ENCODE measurements at places on chromosomes 7 and 10.

DNA sequence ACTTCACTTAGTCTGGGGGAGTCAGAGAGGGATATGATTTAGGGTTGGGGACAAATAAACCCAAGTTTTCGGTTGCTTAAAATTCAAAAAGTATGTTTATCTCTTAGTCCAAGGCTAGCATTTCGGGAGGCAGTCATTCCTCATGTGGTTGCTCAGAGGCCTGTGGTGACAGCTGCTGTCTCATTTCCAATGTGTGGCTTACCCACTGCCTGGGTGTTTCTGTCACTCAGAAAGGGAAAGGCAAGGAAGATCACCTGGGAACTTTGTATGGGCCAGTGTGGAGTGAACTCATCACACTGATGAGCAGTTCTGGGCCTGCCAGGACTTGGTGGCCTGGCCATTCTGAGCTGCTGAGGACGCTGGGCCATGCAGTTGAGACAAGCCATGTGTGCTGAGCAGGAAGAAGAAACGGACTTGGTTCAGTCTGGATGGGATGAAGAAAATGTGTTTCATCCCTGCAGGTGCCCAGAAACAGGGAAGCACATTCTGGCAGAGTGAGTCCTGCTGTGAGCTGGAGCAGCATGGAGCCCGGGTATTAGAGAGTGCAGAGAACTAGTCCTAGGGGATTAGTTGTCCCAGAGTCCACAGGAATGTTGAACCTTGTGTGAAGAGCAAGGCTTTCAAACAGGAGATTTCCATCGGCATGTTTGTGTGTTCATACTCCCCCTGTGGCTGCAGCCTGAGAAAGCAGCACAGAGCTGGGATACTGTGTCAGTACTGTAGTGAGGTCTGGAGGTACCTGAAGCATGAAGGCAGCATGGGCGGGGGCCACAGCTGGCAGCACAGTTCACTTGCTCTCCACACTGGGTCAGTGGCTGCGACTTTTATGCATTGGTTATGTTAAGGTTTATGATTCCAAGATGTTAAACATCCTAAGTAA, 211.1 kb upstream of the IGFBP3 start:
- DNase-seq: no peak

GRCh38 chr7:43960933-43961332, 34.7 kb downstream of the UBE2D4 start:
- DNase-seq: no peak

DNA sequence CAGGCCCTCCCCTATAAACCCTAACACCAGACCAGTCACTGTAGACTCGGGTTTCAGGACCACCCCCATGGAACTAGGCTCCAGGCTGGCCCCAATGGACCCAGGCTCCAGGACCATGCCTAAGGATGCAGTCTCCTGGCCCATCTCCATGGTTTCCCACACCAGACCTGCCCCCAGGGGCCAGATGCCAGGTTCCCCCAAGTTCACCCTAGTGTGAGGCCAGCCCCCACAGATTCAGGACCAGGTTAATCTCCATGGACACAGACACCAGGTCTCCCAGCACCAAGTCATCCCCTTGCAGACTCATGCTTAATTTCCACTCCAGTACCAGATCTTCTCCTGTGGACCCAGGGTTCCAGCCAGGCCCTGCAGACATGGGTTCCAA, 103.8 kb upstream of the LANCL2 start:
- no peak for DNase-seq

DNA sequence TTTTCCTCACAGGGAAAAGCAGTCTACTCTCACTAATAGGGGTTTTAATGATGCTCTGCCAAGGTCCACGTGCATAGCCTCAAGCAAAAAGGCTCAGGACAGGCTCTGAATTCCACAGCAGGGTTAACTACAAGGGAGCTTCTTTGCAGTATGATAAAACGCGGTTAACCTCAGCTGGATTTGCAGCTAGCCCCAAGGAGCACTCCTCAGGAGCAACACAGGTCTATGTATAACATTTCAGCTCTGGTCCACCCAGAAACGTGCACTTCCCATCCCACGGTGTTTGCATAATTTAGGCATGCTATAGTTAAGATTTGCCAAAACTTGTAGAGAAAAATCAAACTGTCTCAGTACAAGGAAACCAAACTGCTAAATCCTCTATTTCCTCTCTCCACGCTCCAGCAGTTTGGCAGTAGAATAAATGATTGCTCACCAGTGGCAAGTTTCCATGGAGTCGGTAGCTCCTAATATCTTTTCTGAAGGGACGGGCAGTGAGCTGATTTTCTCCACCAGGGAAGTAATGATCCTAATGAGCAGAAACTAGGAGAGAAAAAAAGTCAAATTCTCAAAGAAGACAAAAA, 13.1 kb upstream of the ASB4 start:
- no peak for DNase-seq

GRCh38 chr10:47183704-47184041, 116.3 kb upstream of the GDF10 start:
- DNase-seq: no peak

DNA sequence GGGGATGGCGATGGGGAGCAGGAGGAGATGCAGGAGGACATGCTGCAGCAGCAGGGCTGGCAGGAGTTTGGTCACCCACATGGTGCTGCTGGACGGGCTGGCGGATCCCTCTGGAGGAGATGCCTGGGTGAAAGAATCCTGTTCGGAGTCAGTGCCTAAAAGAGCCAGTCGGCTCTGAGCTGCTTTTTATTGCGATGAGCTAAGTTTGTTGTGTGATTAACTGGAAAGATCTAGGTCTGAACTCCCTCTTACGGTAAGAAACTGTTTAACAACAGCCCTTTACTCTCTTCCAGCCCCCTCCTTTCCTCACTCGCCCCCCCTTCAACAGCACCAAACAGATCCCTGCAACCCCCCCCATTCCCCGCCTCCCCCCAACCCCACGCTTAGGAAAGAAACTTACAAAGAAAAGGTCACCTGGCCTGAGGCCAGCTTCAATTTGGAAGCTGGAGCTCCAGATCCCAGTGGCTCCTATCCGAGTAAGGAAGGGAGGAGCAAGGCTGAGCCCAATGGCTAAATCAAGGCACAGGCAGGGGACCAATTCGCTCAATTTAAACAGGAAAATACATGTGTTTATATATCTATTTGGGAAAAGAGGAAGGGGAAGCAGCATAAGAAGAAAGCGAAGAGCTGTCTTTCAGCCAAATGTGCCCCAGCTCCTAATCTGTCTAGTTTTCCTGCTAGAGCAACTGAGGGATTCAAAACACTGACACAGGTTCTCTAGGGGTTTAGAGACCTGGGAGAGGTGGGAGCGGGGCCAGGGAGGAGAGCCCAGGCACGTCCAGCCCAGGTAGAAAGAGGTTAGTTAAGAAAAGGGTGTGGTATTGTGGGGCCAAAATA, at the start of gene HGF:
HGF (minus strand) TSS at position 157 of the 837 bp plus-strand sequence; CDS start at position 81, 76 bp downstream.
- no peak for DNase-seq

DNA sequence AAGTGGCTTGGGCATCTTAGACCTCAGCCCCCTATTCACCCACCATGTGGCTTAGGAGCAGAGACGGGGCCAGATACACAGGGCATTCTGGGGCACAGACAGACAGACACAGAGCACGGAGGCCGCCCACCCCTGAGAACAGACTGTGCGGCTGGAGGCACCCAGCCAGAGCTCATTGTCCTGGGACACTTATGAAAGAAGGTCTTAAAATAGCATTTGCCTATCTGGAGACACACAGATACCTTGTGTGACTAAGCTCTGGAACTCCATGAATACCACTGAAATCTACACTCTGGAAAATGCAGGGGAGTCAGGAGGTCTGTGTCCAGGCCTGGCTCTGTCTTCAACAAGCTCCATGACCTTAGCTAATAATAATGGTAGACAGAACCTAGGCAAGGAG, 41.4 kb upstream of the ADO start:
- DNase-seq: no peak

DNA sequence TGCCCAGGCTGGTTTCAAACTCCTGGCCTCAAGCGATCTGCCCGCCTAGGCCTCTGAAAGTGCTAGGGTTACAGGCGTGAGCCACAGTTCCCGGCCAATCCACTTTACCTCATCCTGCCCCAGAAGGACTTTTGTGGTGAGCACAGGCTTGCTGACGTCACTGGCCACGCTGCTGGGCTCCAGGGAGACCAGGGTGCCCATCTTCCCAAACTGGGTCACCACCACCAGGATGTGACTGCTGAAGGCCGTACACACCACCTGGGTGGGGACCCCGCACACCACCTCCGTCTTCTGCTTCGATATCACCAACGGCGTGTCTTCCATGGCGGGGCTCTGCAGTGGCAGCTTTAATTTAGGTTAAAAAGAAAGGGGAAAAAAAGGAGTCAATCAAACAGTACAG, 816 bp downstream of the PSMG3 start:
- no peak for DNase-seq

- DNase-seq: no peak
These were observed 857.9 kb downstream of the TYW1 start for GRCh38 chr7:67854221-67855178.

- DNase-seq: no peak
These were observed 57.1 kb upstream of the VSTM2A start for GRCh38 chr7:54485044-54485443.
